ENCODE measurements at places on chromosomes 4 and X.
A peak's percentile ranks its signal among the peaks of the same experiment; 100 is the strongest.

DNA sequence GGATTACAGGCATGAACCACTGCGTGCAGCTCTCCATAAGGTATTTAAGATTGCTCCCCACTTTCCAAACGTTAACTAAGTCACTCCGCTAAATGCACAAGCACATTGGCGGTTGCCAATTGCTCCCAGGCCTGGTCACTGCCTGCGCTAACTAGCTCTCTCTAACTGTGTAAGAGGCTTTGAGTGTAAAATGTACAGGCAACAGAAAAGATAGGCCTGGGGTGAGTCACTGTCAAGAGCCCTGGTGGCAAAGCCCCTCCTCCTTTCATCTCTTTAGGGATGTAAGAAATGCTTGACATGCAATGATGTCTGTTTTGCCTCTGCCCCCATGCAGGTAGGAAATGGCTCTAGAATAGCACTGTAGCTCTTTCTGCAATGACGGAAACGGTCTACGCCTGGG lies 329.7 kb upstream of the GATB start:
- DNase-seq, result no peak

- DNase-seq, result no peak
These were observed 20.5 kb downstream of the PSMD10 start for GRCh38 chrX:108070891-108071290.

DNA sequence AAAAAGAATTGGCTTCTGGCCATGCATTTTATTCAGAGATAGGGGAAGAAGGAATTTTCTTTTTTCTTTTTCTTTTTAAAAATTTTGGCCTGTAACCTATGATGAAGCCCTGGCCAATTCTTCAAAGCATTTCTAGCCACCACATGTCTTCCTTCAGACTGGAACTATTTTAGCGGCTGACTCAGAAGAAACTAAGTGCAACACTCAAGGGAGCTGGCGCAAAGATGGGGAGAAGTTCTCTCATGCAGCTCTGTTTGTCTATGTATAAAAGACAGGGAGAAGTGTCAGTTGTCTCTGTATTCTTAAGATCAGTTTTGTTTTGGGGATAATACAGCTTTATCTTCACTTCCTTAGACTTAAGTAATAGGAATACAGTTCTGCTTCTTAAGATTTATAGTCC lies 46.1 kb downstream of the MBNL3 start:
- DNase-seq, result no peak

GRCh38 chrX:105876658-105877057 lies 54.3 kb downstream of the NRK start:
- DNase-seq, result peak; percentile 0

- no peak for DNase-seq
These were observed 47.4 kb downstream of the TEX13A start for GRCh38 chrX:105173071-105173470.

DNA sequence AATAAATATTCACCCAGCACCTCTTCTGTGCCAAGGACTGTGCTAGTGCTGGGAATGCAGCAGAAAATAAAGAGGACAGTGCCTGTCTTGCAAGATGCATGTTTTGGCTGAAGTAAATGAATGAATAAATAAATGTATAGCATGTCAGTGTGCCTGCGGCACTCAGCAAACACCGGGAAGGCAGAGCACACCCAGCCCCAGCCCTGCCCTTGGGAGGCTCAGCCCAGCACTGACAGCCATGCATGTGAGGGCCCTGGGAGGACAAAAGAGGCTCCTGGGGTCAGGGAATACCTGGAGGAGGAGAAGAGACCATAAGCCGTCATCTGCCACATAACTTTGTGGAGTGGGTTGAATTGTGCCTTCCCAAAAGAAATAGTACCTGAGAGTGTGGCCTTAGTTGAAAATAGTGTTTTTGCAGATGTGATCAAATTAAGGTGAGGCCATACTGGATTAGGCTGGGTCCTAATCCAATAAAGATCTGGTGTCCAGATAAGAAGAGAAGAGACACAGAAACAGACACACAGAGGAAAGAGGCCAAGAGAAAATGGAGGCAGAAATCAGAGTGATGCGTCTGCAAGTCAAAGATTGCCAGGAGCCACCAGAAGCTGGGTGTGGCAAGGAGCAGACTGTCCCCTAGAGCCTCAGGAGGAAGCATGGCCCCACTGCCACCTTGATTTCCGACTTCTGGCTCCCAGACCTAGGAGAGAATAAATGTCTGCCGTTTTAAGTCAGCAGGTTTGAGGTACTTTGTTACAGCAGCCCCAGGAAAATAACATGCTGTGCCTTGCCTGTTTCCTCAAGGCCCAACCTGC lies 16.3 kb downstream of the C4orf50 start:
- no peak for DNase-seq

- no peak for DNase-seq
These were observed 391.5 kb downstream of the UBE2NL start for GRCh38 chrX:144275367-144275766.
